ENCODE measurements at places on chromosomes 16 and 17.

DNA sequence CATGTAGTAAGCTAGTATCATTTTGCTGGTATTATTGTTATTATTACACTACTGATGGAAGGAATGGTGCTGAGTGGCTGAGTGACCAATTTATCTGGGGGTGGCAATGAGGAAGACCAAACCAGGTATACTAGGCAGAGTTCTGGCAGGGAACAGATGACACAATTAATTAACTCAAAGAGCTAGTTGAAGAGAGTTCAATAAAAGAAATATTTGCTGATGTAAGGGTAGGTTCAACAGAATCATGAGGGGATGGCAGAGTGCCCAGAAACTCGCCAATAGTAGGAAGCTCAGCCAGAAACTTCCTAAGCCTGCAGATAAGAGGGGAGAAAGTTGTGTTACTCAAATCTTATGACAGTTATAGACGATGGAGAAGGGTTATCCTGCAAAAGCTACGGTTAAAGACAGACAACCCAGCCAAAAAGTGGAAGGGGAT lies 352.5 kb downstream of the KCNJ2 start:
- no peak for DNase-seq

- no peak for DNase-seq
Measured at GRCh38 chr17:48445248-48445620, 15.2 kb upstream of the SKAP1 start.

- DNase-seq, result no peak
Measured at GRCh38 chr16:84155771-84156170, 10.7 kb downstream of the DNAAF1 start.

GRCh38 chr17:34800661-34801060 lies 160.6 kb downstream of the CCT6B start:
- no peak for DNase-seq
